NCI-H1417 (cell line): ENCODE measurements at places on chromosomes 6 and 20.

DNA sequence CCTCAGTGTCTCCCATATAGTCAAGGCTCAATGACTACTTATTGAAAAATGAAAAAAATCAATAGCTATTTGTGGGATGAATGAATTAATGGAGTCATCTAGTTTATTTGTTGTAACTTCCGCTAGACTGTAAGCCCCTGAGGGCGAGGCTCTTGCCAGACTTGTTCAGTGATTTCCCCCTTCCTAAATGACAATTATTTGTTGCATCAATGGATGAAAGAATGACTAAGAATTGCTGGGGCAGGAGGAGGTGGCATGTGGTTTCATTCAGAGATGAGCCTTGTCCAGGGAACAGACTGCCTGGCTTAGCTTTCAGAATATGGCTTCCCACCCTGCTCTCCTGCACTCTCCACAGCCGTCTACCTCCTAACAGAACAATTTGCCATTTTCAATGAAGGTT lies 1.1 kb upstream of the PRELID3B start:
- no peak for DNase-seq

- no peak for DNase-seq
These were observed 1009.3 kb downstream of the GRIK2 start for GRCh38 chr6:102402635-102403329.

GRCh38 chr6:14380901-14381828 lies 263.6 kb downstream of the CD83 start:
- peak; percentile 12 for DNase-seq

GRCh38 chr6:89242574-89243330 lies 25.6 kb upstream of the GABRR1 start:
- peak; percentile 75 for DNase-seq

DNA sequence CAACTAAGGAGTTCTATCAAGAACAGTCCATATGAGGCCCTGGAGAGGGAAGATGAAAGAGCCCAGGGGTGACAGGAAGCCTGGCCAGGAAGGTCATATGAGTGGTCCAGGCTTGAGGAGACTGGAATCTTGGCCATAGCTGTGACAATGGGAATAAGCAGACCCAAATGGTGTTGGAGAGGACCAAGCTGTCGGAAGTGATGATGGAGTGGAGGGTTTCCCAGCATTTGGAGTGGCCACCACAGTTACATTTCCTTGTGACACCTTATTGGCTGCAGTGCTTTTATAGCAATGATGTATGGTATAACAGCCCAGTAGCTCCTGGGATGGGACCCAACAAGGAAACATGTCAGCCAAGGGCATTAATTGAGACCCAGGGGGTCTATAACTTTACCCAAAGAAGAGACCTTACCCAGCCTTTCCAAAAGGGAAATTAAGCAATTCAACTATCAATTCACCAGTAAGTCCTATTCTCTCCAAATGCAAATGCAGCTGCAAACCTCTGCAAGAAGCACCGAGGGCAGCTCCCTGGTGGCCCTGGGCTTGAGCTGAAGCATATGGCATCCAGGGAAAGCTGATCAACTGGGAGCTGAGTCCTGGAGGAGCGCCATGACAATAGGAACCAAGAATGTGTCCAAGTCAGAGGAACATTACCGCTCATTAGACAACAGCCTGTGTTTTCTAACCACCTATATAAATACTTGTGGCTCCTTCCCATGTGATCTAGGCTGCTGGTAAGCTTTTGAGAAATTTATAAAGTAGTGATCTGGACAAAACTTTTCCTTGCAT lies 219.4 kb downstream of the SOD2 start:
- no peak for DNase-seq

DNA sequence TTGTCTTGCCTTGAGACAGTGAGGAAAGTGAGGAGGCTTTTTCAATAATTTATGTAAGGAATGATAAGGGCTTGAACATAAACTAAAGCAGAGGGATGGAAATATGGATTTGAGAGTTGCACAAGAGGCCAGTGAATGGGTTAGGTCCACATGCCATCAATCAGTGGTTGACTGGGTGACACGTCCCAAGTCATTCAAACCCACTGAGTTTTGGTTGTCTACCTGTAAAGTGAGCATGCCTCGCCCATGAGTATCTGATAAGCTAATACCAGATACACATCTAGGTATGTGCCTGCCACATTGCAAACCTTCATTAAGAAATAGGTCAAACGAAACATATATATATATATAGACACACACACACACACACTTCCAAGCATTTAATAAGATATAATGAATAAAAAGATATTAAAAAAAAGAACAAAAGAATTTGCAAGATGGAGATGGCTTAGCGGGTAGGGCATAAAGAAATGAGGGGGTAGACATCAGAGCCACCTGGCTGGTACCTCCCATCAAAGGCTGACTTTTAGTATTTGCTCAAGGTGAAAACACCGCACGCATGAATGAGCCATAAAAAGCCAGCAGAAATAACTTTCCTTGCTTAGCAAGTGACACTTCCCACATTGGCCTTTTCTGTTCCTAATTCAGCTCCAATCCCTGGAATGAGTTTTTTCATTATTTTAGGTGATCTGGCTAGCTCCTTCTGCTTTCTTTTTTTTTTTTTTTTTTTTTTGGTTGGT lies 109.1 kb upstream of the GGTLC1 start:
- no peak for DNase-seq

DNA sequence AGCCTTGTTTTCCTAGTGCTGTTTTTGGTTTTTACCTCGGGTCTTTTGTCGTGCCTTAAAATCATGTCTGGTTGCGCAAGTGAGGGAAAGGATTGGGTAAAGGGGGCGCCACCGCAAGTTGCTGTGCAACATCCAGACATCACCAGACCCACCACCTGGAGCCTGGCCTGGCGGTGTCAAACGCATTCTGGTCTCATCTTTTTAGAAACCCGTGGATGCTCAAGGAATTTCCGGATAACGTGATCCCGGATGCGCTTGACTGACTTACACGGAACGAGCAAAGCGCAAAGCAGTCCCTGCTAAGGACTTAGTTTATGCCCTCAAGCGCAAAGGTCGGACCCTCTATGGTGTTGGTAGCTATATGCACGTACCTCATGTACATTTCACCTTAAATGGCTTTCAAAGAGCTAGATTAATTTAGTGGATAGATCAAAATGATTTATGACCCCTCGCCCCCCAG lies 105.2 kb downstream of the OR2B2 start:
- DNase-seq: peak; percentile 78

GRCh38 chr6:29490055-29490454 lies 2.3 kb upstream of the MAS1L start:
- no peak for DNase-seq

GRCh38 chr20:38625896-38626295 lies 24.3 kb downstream of the ARHGAP40 start:
- DNase-seq: no peak

GRCh38 chr20:50153500-50154377 lies at the start of gene PEDS1:
Gene PEDS1, minus strand, starts transcription at chr20:50153723. Its CDS starts 86 bp downstream, at chr20:50153637.
- peak; percentile 93 for DNase-seq

GRCh38 chr6:154821638-154822037 lies 88.4 kb downstream of the SCAF8 start:
- DNase-seq: no peak

- DNase-seq: peak; percentile 6
These were observed 178.2 kb upstream of the MMS22L start for GRCh38 chr6:97461218-97461617.

- no peak for DNase-seq
These were observed 88.3 kb upstream of the COL21A1 start for GRCh38 chr6:56335726-56336125.

DNA sequence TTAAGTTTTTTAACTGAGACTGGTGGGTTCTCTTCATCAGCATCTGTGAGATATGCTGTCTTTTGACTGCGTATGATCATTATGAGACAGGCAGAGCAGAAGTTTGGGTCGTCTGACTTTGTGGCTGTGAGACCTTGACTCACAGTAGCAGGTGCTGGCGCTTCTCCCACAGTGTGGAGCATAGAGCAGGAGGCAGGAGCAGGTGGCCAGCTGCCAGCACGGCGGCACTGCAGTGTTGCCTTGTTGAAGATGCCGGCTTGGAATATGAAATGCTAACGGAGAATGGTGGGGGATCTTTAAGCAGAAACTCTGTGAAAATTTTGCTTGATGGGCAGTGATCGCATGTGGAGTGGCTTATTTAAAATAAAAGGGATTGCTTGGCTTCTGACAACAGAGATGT lies 105.0 kb downstream of the TIAM2 start:
- peak; percentile 70 for DNase-seq

DNA sequence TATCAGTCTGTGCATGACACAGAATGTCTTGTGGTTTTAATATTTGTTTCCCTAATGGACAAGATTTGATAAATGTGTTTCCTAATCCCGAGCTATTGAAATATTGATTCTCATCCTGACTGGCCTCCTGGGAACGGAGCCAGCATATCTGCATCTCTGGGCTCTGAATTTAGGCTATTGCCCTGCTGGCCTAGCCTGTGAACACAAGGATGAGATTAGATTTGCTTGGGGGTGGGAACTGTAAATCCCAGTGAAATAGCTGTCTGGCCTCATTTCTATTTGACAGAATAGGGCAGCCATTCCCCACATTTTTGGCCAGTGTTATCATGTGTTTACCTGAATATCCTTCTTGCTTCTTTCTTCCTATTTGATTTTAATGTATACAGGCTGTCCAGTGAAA lies 198.4 kb upstream of the SOX4 start:
- no peak for DNase-seq

- peak; percentile 26 for DNase-seq
These were observed 39.0 kb upstream of the PLN start for GRCh38 chr6:118509009-118509617.

DNA sequence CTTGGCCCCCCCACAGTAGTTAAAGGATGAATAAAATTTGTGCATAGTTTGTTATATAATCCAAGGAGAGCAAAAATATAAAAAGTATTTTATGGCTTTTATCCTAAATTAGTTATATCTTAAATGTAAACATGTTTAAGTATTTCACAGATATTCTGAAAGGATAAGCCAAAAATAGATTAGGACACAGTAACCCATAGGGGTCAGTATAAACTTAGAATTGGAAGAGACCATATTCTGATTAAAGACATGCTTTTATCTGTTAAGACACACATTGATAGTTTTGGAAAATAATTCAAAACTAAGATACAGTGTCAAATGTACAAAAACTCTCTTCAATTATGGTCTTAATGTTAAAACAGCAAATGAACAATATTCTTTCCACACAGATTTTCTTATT lies 4.5 kb upstream of the SERINC1 start:
- DNase-seq: peak; percentile 3

DNA sequence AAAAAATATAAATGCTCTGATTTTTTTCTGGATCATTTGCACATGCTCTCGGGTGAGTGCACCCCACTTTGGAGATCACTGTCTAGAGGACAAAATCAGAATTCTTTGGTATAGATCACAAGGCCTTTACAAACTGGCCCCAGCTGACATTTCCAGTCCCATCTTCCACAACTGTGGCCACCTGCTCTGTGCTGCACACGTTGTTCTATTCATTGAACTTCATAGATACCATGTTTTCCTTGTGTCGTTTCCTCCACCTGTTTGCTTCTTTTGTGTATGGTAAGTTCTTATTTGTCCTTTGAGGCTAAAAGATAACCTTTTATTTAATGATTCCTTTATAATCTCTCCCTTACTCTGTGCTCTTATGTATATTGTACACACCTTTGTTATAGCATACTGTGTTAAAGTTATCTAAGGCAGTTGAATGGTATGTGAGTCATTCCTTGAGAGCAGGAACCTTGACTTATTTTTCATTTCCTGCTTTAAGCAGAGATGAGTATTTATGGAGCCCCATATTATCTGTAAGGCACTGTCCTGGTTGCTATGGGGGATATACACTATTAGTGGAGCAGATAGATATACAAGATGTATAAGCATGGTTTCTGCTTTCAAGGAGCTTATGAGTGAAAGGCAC lies 12.0 kb upstream of the SLC17A5 start:
- DNase-seq: peak; percentile 32

DNA sequence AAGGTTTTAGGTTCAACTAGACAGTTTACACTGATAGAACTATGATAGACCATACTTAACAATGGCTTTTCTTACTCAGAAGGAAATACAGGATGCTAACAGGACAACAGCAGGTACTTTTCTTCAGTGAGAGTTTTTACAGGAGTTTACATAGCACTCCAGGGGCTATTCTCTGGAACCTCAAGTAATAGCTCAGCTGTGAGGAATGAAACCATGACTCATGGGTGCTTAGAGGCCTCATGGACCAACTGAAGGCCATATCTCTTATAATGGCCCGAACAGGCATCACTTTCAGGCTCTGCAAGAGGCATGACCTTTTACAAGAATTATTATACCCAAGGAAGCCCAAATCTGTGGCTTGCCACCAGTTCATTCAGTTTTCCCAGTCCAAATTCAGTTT lies 31.8 kb downstream of the TREML1 start:
- DNase-seq: no peak

- DNase-seq: no peak
These were observed 29.3 kb upstream of the ZBTB24 start for GRCh38 chr6:109512271-109512817.

- no peak for DNase-seq
These were observed 120.9 kb upstream of the SUPT3H start for GRCh38 chr6:45498591-45498990.

GRCh38 chr6:55379471-55379870 lies 52.2 kb downstream of the GFRAL start:
- DNase-seq: no peak

DNA sequence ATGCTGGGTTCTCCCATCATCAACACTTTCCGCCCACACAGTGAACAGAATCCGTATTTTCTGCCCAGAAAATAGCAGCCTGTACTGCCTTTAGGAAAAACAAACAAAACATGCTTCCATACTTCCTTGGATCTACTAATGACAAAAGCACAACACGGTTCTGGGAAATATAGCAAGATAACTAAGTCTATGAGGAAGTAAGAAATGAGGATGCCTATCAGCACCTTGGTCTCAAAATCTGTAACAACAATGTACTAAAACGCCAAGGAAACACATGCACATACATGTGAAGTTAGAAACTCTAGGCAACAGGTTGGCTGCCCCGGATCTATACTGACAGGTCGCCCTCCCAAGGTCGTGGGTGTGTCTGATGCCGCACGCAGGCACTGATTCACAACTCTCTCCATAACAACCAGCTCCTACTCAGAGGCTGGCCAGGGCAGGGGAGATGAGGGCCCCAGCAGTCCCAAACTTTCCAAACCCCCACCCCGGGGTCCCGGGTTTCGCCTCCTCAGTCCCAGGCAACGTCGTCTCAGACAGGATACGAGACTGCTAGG lies 710 bp downstream of the BTBD9 start:
- DNase-seq: peak; percentile 67
